Inflammatory macrophage treated with lipopolysaccharide for 4 hours (primary cell): ENCODE measurements at places on chromosomes 2 and 18.
A peak's percentile ranks its signal among the peaks of the same experiment; 100 is the strongest.

GRCh38 chr2:216501854-216502253 is 3.2 kb downstream of the RPL37A start:
- DNase-seq: no peak

GRCh38 chr2:108923019-108923700 is 65.9 kb downstream of the EDAR start:
- DNase-seq: no peak

GRCh38 chr18:34821669-34822210 is 111.6 kb downstream of the DTNA start:
- no peak for DNase-seq

DNA sequence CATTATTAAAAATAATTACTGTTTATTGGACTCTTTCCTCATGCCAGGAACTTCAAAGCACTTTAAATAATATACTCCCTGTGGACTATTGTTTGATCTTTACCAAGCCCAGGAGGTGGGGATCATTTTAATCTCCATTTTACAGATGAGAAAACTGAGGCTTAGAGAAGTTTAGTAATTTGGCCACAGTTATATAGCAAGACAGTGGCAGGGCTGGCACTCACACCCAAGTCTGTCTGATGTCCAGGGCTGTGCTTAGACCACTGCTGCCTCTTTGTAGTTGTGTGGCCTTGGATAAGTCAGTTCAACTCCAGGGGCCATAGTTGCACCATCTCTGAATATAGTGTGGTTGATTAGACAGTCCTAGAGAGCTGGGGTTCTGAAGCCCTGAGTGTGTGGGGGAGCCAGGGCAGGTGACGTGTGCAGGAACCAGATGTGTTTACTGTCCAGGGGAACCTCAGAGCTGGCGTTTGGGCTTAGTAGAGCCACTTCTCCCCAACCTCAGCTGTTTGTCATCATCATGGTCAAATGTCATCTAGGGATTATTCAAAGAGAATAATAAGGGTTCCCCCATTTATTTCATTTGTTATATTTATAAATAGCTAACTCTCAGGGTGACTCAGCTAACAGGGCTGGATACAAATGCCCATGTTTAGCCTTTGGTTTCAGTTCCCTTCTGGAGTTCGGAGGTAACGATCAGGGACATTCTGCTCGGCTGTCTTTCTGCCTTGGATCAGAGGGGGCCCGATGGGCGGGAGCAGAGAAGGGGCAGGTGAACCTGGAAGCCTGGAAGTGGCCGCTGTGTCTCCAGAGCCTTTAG is 68.0 kb downstream of the BOLA3 start:
- peak; percentile 92 for DNase-seq
